ENCODE measurements at places on chromosomes 16 and 17.

- DNase-seq, result no peak
Observed at GRCh38 chr16:86107215-86107825, 208.4 kb downstream of the IRF8 start.

- no peak for DNase-seq
Observed at GRCh38 chr16:68711421-68712139, 25.5 kb upstream of the CDH1 start.

GRCh38 chr17:81723651-81724209 is 11.6 kb downstream of the SLC25A10 start:
- DNase-seq, result no peak

DNA sequence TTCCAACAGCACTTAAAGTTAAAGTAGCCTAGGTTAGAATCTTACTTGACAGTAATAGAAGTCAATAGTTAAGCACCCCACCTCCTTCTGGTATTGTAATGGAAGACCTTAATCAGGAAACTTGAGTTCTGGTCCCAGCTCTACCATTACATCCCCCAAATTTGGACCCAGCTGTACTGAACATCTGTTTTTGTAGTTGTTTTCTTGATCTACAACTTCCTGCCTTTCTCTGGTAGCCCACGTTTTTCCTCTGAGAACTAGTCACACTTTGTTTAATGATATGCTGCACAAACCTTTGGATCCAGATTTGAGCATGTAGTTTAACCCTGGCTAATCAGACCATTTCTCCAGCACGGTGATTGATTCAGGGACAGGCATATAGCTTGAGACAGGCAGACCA is 505.0 kb downstream of the HS3ST4 start:
- DNase-seq, result no peak
